ENCODE measurements at places on chromosomes 4 and X.
A peak's percentile ranks its signal among the peaks of the same experiment; 100 is the strongest.

GRCh38 chr4:98529970-98530569 lies 128.3 kb downstream of the TSPAN5 start:
- no peak for DNase-seq

DNA sequence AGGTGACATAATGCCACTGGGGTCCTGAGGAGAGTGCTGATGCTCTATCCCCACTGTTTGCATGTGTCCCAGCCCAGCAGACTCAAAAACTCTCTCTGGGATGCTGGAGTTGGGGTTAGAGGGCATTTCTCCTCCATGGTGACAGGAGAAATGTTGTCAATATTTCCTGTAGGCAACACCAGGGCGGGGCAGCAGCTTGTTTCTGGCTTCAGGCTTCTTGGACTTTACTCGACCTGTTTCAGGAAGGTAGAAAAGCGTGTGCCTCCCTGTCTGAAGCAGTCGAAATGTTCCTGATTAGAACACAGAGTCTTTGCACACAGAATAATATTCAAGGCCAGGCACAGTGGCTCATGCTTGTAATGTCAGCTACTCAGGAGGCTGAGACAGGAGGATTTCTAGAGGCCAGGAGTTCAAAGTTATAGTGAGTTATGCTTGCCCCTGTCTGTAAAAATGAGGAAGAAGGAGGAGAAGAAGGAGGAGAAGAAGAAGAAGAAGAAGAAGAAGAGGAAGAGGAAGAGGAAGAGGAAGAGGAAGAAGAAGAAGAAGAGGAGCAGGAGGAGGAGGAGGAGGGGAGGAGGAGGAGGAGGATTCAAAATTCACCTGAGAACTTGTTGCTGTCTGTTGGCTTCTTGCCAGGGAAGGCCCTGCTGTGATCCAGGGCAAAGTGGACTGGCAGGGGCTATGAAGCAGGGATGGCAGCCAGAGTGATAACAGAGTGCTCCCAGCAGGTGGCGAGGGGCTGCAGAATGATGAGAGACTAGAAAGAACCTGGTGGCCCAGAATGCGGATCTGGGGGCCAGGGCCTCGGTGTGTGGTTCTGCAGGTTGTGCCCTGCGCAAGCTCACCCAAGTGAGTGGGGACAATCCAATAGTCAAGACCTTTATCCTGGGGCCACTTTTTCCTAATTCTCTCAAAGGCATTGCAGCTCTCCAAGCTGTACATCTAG lies 82.9 kb downstream of the RTL5 start:
- DNase-seq: no peak

DNA sequence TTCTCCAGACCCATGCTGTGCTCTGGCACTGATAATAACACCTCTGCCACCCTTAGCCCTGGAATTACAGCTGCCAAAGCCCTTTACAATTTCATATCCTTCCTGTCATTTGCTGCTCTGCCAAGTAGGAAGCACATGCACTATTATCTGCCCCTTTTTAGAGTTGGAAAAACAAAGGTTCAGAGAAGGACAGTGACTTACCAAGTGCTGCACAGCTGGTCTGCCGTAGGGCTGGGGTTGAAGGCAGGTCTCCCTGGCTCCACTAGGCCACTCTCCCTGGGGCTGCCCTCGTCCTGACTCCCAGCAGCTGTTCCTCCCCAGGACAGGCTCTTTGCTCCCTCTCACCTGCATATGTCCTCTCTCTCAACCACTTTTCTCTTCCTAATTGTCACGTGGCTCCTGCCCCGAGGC lies 73.4 kb downstream of the ANAPC4 start:
- DNase-seq: peak; percentile 27

- no peak for DNase-seq
Observed at GRCh38 chrX:41119803-41120202, 34.6 kb downstream of the USP9X start.

GRCh38 chrX:25523574-25524540 lies 508.1 kb upstream of the ARX start:
- peak; percentile 36 for DNase-seq

Measured in NCI-H2081 (cell line).